ENCODE measurements at places on chromosomes 2 and 18.

DNA sequence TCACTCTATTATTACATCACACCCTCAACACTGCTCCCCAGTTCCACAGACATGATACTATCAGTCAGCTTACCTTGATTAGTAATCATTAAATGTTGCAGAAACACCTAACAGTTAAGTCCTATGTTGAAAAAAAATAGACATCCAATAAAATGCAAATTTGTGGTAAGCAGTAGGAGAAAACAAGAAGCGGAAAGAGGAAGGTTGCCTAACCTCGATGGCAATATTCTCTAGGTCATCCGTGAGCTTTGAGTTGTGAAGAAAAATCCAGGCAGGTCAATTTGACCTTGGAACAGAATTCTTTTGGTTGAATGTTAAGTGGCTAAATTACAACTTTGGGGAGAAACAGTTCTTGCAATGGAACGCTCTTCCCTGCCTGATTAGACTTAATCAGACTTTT lies 264.4 kb downstream of the AFF3 start:
- H3K36me3 ChIP-seq: no peaks in the 10 kb centered on the region
- no peak overlapping the region for H3K4me3 ChIP-seq
- no peaks in the 10 kb centered on the region for H3K4me1 ChIP-seq

DNA sequence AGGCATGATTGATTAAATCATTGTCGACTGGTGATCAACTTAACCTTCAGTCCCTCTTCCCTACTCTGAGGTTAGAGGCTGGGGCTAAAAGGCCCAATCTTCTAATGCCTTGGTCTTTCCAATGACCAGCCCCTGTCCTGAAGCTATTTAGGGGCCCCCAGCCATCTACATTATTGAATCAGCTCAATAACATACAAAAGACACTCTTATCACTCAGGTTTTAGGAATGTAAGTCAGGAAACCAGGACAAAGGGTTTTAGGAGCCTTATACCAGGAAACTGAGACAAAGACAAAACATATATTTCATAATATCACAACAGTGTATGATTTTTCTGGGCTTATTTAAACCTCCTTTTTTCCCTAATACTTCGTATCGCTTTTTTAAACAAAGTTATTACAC lies 198.6 kb downstream of the RNF152 start:
- no peak overlapping the region for H3K4me3 ChIP-seq
- H3K36me3 ChIP-seq: no peaks in the 10 kb centered on the region
- no peak overlapping the region for H3K27ac ChIP-seq
- H3K27me3 ChIP-seq: no peaks in the 10 kb centered on the region

DNA sequence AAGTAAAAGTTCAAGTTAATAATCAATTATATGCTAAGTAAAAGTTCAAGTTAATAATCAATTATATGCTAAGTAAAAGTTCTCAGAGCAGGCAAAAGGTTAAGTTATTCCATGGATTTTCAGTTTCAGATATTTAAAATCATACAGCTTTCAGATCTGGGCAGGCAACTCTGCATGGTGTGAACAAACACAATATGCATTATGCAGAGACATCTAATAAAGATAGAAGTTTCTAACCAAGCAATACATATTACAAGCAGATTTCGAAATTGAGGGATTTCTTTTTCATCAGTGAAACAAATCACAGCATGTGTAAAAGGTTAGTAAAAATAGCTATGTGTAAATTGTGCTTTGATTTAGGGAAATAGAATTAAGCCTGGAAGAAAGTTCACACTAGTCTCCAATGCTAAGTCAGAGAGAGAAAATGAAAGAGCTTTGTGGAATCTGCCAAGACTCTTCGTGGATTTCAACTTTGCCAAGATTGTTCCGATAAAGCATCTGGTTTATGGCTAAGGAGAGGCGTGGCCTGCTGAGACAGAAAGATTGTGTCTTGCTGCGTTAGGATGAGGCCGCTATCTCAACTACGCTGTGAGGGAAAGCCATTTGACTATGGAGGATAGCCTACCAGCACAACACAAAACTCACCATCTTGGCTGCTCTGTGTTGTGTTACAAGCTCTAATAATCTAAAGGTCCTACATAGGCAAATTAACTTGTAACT lies 60.1 kb upstream of the SLC16A14 start:
- peaks cover 3% of the 10 kb centered on the region for H3K4me1 ChIP-seq
- H3K27me3 ChIP-seq: no peaks in the 10 kb centered on the region
- no peaks in the 10 kb centered on the region for H3K36me3 ChIP-seq
- H3K27ac ChIP-seq: no peak overlapping the region
- no peak for DNase-seq

DNA sequence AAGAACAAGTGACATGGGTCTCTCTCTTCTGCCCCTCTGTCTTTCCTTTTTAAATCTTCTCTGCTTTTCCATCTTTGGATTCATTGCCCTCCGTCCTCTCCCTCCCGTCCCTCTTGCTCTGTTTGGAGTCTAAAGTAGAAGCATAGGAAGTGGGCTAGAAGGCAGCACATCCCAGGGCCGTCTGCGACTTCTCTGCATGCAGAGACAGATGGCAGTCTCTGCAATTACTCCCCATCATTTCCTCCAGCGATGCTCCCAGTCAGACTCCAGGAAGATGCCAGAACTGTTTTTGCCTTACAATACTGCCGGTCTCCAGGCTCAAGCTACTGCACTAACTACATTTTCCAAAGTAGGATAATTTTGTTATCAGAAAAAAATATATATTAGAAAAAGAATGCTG lies 35.2 kb upstream of the LPIN2 start:
- H3K27me3 ChIP-seq: no peaks in the 10 kb centered on the region
- no peaks in the 10 kb centered on the region for H3K4me1 ChIP-seq
- no peaks in the 10 kb centered on the region for H3K36me3 ChIP-seq
- H3K27ac ChIP-seq: no peak overlapping the region
- DNase-seq: no peak

DNA sequence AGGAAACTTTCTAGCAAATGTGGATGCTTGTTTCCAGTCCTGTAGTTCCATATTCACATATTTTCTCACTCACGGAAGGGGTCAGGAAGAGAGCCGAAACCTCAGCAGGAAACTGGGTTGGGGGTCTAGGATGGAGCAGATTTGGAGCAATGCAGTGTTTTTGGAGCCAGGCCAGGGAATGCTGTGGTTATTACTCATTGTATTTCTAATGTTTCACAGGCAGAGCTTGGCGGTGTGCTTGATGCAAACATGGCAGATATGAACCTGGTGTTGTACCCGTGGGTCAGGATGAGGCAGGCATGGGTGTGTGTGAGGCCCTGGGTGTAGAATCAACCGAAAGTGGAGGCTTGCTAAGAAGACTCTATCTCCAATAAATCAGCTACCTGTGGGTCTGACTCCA lies 34.6 kb upstream of the ACKR3 start:
- H3K27me3 ChIP-seq: no peaks in the 10 kb centered on the region
- no peaks in the 10 kb centered on the region for H3K36me3 ChIP-seq
- DNase-seq: no peak

DNA sequence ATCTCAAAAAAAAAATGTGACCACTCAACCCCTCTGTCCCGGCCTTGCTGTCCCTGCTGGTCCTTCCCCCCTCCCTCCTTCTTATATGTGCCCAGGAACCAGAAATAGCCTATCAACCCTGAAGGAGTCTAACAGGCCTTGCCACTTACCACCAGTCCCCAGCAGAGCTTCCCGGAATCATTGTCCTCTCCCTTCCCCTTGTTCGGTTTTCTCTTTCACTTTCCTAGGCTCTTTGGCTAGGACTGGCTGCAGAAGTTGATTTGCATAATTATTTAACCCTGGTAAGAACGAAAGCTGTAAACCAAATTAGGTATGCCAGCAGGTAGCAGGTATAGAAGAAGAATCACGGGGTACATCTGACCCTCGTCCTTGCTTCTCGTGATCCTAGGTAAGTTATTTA lies 72.6 kb upstream of the ZNF532 start:
- no peak overlapping the region for H3K4me3 ChIP-seq
- no peaks in the 10 kb centered on the region for H3K4me1 ChIP-seq
- no peak for DNase-seq
- H3K27me3 ChIP-seq: no peaks in the 10 kb centered on the region
- H3K36me3 ChIP-seq: no peaks in the 10 kb centered on the region
- no peak overlapping the region for H3K27ac ChIP-seq

GRCh38 chr2:62586981-62587380 lies 81.0 kb upstream of the TMEM17 start:
- DNase-seq: peak; percentile 22
- no peak overlapping the region for H3K4me3 ChIP-seq
- no peaks in the 10 kb centered on the region for H3K4me1 ChIP-seq
- no peaks in the 10 kb centered on the region for H3K36me3 ChIP-seq
- no peak overlapping the region for H3K27ac ChIP-seq

DNA sequence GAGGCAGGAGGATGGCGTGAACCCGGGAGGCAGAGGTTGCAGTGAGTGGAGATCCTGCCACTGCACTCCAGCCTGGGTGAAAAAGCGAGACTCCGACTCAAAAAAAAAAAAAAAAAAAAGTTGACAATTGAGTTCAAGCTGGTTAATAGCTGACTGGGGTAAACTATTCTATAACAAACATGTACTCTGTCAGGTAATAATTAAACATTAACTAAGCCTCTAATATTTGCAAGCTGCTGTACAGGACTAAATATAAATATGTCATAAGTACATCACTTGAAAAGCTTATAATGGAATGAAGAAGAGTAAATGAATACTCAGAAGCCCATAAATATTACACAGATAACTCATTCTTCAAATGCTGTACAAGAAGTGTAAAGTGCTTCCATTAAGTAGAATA lies 190.4 kb upstream of the CRIM1 start:
- no peaks in the 10 kb centered on the region for H3K36me3 ChIP-seq
- no peaks in the 10 kb centered on the region for H3K4me1 ChIP-seq
- H3K27ac ChIP-seq: no peak overlapping the region

DNA sequence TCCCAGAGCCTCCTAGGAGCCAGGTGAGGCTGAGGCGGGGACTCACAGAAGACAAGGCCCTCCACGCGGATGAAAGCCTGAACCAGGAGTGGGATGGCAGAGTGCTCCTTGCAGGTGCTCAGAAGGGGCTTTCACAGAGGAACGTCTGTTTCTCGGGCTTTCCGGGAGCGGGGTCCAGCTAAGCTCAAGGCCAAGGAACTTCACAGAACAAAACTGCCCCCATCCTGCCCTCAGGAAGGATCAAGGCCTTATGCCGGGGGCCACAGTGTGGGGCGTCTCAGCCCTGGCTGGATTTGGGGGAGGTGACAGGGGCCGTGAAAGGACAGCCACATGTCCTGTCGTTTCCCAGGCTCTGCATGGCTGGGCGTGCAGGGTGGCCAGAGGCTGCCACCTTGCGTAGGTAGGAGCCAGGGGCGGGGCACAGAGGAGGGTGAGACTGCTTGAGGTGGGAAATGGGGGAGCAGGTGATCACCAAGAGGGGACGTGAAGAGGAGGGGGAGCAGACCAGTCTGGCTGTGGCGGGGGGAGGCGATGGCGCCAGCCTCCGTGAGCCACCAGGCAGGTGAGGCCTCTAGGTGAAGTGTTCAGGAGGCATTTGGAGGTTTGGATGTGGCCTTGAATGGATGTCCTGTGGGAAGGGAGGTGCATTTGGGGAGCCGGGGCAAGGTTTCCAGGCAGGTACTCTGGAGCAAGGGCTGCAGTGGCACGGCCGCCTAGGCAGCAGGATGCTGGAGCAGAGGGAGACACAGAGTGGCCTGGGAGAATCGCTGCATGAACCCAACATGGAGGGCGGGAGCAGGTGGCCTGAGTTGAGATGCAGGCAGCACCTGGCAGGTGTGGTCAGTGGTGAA lies 79.1 kb downstream of the TWIST2 start:
- H3K27me3 ChIP-seq: no peaks in the 10 kb centered on the region
- H3K36me3 ChIP-seq: no peaks in the 10 kb centered on the region
- no peak overlapping the region for H3K27ac ChIP-seq
- H3K4me3 ChIP-seq: no peak overlapping the region
- no peak for DNase-seq

All from thymus (tissue), 14 donors.